ENCODE measurements at places on chromosomes 5 and 9. TPM values are rescaled to one million over a fixed set of nuclear protein-coding genes. Genes with fewer than 3 reads are reported as not detected.

GRCh38 chr5:103587185-103587748 is 24.7 kb upstream of the NUDT12 start:
- no peaks in the 10 kb centered on the region for H3K27me3 ChIP-seq
- H3K27ac ChIP-seq, result no peak overlapping the region
- no peak overlapping the region for H3K4me3 ChIP-seq
- H3K36me3 ChIP-seq, result no peaks in the 10 kb centered on the region

CSF1R gene
- total RNA-seq, result not detected

- no peaks in the 10 kb centered on the region for H3K36me3 ChIP-seq
- H3K4me3 ChIP-seq, result no peak overlapping the region
- DNase-seq, result no peak
- peaks cover 3% of the 10 kb centered on the region for H3K4me1 ChIP-seq
Measured at GRCh38 chr9:75912951-75913350, 22.5 kb downstream of the PCSK5 start.

DNA sequence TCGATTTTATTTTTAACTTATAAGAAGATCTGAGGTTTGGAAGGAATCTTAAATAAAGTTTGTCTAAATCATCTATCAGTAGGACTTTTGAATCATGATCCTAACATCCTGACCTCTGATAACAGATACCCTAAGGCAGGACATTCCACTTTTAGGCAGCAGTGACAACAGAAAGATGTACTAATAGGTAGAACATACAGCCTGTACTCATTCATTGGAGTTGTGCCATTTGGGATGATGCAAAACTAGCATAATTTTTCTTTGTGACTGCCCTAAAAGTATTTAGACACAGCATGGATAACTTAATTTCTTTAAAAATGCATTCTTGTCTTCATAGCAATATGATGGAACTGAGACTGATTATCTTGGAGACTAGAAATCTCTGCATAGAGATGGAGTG is 39.7 kb downstream of the CDC42SE2 start:
- H3K36me3 ChIP-seq, result peaks cover 14% of the 10 kb centered on the region
- no peak overlapping the region for H3K27ac ChIP-seq
- H3K4me3 ChIP-seq, result no peak overlapping the region
- no peaks in the 10 kb centered on the region for H3K27me3 ChIP-seq
- DNase-seq, result no peak
- H3K4me1 ChIP-seq, result no peaks in the 10 kb centered on the region

EQTN gene
- total RNA-seq, result not detected

DNA sequence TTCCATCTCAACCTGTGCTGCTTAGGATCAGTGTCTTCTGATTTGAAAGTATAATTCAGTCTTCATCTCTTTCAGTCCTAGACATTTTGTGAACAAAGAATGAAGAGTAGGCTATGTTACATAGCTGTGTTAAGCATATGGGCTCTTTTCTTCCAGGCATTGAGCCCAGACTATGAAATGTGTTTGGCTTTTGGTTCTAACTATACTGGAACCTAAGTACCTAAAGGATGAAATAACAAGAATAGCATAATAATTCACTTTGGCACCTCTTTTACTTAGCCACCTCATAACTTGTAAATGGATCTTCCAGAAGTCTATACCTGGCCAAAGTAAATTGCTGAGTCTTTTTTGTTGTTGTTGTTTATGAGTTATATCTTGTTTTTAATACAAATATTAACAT is 71.4 kb downstream of the SLF1 start:
- no peaks in the 10 kb centered on the region for H3K4me1 ChIP-seq
- H3K27ac ChIP-seq, result no peak overlapping the region
- no peak for DNase-seq

DNA sequence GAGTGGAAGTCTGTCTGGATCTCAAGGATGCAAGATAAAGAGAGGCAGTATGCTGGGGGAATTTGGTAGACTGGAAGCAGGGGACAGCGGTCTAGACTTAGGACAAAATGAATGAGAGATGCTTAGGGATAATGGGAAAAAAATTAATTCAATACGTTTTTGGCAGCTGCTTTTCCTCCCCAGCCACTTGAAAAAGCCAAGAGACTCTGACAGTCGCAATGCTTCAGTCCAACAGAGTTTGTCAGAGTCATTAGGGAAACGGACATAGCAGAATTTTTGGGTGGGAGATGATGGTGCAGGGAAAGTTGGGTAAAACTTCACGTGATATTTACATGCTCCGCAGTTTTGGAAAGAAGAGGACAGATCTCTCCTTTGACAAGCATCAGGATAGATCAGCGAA is 129.7 kb downstream of the GOLPH3 start:
- H3K27ac ChIP-seq, result no peak overlapping the region
- no peak for DNase-seq
- no peaks in the 10 kb centered on the region for H3K27me3 ChIP-seq
- no peak overlapping the region for H3K4me3 ChIP-seq
- H3K4me1 ChIP-seq, result no peaks in the 10 kb centered on the region

DNA sequence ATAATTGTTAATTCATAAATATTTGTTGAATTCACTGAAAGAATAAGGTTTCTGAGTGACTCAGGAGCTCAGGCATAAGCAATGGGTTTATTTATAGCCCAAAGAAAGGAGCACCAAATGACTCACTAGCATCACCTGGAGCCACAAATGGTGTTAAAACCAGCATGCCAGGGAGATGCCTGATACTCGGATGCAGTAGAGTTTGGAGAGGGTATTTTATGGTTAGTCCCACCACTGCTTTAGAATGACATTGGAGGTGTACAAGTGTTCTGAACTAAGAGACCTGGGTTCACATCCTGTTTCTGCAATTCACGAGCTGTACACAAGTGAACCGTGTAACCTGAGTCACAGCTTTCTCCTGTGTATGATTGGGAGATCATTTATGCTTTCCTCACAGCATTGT is 25.2 kb downstream of the CCL28 start:
- no peak for DNase-seq
- H3K36me3 ChIP-seq, result no peaks in the 10 kb centered on the region
- H3K27me3 ChIP-seq, result no peaks in the 10 kb centered on the region
- no peaks in the 10 kb centered on the region for H3K4me1 ChIP-seq
- no peak overlapping the region for H3K4me3 ChIP-seq

ACTBL2 gene
- total RNA-seq, result not detected

DNA sequence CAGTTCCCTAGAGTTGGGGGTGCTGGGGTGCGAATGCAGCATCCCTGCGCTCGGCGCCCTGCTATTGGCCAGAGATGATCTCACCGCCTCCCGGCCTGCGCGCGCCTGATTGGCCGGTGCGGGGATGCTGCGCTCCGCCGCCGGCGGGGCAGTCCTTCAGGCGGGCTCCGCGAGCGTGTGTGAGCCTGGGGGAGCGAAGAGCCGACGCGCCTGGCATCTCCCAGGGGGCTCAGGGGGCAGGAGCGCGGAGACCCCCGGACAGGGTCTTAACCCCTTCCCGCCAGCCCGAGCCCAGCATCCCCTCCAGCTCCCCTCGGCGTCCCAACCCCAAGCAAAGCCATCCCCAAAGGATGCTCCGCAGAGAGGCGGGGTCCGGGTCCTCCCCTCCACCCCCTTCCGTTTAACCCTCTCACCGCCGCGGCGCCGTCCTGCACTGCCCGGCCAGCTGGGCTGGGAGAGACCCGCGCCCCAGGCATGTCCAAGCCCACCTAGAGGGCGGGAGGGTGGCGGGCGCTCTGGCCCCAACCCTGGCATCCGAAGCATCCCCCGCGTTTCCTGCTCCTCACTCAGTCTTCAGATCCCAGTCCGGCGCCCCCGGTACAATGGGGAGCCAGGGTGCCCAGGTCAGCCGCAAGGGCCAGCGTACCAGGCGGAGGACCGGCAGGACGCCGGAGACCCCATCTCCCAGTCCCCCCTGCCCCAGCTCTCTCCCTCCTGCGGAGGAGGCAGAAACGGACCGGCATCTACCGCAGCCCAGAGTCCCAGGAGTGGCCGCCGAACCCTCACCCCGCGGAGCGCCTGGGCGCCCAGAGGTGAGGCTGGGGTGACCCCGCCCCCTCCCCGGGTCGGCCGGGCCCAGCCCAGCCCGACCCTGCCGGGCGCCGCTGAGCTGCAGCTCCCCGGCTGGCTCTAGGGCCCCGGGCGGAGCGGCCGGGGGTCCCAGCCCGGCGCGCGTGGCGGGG is 19.3 kb upstream of the TOR2A start:
- H3K36me3 ChIP-seq, result no peaks in the 10 kb centered on the region
- no peaks in the 10 kb centered on the region for H3K27me3 ChIP-seq
- peaks cover 3% of the 10 kb centered on the region for H3K4me1 ChIP-seq
- no peak overlapping the region for H3K27ac ChIP-seq
- H3K4me3 ChIP-seq, result peak overlapping the region; percentile 64

CFAP157 gene
- total RNA-seq, result 0.15 TPM

DNA sequence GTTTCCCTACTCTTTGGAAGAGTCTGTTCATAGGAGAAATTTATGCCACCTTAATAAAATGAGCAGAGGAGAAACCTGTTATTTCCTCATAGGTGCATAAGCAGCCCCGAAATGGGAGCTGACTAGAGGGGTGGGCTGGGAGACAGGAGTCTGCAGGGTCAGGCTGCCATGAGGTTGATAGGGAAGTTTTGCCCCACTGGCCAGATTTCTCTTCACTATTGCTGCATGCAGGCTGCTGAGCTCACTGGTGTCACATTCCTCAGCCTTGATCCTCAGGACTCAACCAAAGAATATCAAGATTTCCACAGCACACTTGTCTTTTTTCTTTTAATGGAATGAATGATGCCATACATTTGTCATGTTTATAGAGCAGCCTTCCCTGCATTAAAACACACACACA is 60.7 kb downstream of the BHMT start:
- DNase-seq, result no peak
- H3K27ac ChIP-seq, result no peak overlapping the region
- no peaks in the 10 kb centered on the region for H3K36me3 ChIP-seq
- no peaks in the 10 kb centered on the region for H3K4me1 ChIP-seq
- no peak overlapping the region for H3K4me3 ChIP-seq
- no peaks in the 10 kb centered on the region for H3K27me3 ChIP-seq

ADAMTSL1 gene
- 1.2 TPM for total RNA-seq

- DNase-seq, result no peak
- peaks cover under 1% of the 10 kb centered on the region for H3K4me1 ChIP-seq
- no peaks in the 10 kb centered on the region for H3K36me3 ChIP-seq
- no peaks in the 10 kb centered on the region for H3K27me3 ChIP-seq
- H3K4me3 ChIP-seq, result no peak overlapping the region
- H3K27ac ChIP-seq, result no peak overlapping the region
Measured at GRCh38 chr5:154273028-154273617, 82.6 kb downstream of the GALNT10 start.

PRSS3 gene
- total RNA-seq, result not detected

DNA sequence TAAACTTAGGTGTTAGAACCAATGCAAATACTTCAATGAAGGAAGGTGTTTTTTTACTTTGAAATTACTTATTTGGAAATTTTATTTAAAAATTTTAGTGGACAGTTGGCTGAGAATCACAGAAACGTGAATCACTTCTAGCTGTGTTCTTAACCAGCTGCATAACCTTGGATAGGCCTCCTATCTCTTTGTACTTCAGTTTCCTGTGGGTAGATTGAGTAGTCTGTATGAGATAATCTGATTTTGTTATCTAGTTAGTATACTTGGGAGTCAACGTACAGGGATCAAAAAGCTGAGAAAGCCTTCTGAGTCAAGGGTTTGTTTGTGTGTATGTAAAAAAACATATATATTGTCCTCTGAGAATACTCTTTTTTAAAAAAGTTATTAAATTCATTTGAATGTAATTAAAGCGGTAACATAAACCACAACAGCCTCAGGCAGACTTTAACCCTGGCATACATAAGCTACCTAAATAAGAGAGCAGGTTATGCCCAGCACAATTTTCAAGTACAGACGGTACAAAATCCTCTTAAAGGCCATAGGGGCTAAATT is 38.1 kb upstream of the ZCCHC7 start:
- H3K27me3 ChIP-seq, result no peaks in the 10 kb centered on the region
- no peak for DNase-seq
- no peaks in the 10 kb centered on the region for H3K4me1 ChIP-seq
- H3K4me3 ChIP-seq, result no peak overlapping the region
- H3K27ac ChIP-seq, result no peak overlapping the region
- H3K36me3 ChIP-seq, result peaks cover 16% of the 10 kb centered on the region

- H3K27me3 ChIP-seq, result peaks cover 10% of the 10 kb centered on the region
- H3K27ac ChIP-seq, result no peak overlapping the region
- DNase-seq, result no peak
- H3K4me3 ChIP-seq, result no peak overlapping the region
- H3K36me3 ChIP-seq, result no peaks in the 10 kb centered on the region
Measured at GRCh38 chr9:7209990-7210389, 452.2 kb downstream of the KDM4C start.

GRCh38 chr5:72138943-72139521 is 31.8 kb downstream of the MAP1B start:
- no peak overlapping the region for H3K27ac ChIP-seq
- peaks cover 6% of the 10 kb centered on the region for H3K4me1 ChIP-seq
- no peak overlapping the region for H3K4me3 ChIP-seq
- DNase-seq, result no peak

CTNND2 gene
- total RNA-seq, result 7.0 TPM

PALM2AKAP2 gene
- total RNA-seq, result 4.0 TPM
